Suprapubic skin (tissue), 4 donors: ENCODE measurements at places on chromosomes 3 and 15.

- DNase-seq: no peak
These were observed 7.0 kb downstream of the ZNF445 start for GRCh38 chr3:44470430-44470829.

- DNase-seq: no peak
These were observed 151.6 kb downstream of the TMCO5A start for GRCh38 chr15:38085931-38086568.

- DNase-seq: no peak
These were observed 323.8 kb downstream of the GBE1 start for GRCh38 chr3:81437683-81438082.

- DNase-seq: no peak
These were observed 67.3 kb upstream of the ST3GAL6 start for GRCh38 chr3:98695796-98696195.

DNA sequence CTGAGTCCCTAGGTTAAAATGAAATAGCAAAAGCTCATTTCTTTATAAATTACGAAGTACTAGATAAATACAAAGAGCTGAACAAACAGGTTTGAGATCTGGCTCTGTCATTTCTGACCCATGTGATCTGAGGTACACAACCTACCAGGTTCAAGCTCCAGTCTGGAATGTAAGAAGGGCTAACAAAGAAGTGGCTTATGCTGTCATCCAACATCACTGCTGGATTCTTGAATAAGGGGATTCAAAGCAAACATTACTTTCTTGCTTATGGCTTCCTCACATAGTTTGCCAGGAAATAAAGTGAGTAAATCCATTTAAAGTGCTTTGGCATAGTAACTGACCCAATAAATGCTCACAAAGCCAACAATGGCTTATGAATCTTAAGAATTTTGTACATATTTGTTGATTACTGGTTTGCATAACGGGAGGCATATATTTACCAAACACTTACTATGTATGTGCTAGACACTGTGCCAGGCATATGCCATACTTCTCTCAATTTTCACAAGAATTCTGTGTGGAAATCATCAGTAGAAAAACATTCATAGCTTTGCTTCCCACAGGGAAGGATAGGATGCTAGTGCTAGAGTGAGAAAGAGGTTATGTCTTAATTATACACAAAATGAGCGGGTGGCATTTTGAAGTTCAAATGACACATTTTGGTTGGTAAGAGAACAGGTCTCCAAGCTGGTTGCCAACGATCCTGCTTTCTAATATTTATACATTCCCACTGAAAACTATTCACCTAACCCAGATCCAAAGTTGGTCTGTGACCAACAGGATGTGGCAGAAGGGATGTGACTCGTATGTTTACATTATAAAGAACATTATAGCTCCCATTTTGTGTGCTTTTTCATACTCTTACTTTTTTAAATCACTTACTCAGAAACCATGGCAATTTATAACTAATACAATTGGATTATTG, 38.7 kb upstream of the CSPG5 start:
- no peak for DNase-seq

DNA sequence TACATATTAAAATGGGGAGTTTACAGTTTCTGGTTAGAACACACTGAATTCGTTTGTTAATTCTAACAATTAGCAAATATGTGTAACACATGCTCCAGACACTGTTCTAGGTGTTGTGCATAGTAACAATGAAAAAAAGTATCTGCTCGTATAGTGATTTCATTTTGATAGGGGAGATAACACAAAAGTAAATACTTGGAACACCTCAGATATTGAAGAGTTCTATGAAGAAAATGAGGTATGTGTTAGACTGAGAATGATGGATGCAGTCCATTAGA, 6.8 kb upstream of the TMF1 start:
- DNase-seq: no peak

DNA sequence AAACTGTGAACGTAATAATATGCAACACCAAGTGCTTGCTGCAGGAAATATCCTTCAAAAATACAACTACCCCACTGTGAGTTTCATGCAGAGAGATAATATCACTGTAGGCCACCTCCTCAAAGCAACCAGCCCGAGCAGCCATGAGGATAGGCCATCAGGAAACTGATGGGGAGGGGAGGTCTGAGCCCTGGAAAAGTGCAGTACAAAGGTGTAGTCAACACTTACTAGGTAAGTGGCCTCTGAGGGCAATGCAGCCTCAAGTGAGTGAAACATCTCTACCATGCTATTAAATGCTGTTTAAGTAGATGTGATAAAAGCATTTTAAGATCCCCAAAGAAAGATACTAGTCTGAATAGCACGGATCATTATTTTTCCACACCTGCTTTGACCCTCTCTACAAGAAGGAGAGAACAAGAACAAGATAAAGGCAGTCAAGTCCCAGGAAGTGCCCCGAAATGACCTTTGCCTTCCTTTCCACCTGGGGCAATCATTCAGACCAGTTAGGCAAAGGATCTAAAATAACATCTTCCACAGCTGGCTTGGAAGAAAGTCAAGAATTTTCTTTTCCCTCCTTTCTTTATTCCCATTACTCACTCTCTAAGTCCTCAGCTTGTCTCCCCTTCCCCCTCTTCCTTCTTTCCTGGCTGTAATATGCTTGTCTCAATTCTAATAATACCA, 62.8 kb downstream of the FMN1 start:
- no peak for DNase-seq

DNA sequence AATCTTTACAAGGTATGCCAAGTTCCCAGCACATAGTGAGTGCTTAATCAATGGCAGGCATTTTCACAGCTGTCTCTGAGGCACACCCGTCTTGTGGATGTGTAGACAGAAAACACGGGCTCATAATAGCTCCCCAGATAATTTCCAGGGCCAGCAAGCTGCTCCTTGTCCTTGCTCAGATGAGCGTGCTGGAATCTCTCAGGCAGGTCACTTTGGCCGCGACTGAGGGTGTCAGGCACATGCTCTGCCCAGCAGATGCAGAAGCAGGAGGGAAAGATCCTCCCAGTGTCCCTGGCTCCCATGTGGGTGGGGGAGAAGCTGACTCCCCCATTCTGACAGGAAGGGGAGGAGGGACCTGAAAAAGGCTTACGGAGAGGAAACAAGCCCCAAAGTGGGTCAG, 35.6 kb upstream of the SLC6A1 start:
- DNase-seq: no peak

- DNase-seq: no peak
These were observed 157.2 kb downstream of the TIGIT start for GRCh38 chr3:114451051-114451451.

DNA sequence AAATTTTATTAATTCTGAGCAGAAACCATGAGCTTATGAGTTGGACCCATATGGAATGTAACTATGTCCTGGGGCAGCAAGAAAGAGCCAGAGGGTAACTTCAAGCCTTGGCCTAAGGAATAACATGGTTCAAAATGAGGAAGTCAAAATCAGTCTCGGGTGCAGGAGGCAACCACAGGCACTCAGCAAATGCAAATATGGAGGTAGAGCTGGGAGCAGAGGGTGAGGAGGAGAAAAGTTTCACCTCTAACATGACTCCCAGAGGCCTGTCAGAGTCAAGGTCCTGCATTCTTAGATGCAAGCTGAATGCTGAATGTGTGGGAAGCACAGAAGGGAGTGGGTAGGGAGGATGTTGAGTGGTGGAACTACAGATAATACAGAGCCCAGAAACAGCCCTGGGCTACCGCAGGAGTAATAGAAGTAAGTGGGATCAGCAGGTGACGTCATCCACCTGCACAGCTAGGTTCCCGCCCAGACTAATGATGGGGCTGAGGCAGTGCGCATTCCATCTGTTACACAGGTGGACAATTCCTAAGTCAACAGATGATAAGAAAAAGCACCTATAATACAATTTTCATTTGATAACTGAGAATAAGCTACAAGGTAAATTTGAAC, 279.8 kb upstream of the ARRDC4 start:
- DNase-seq: no peak

- DNase-seq: no peak
These were observed 47.0 kb upstream of the ACKR4 start for GRCh38 chr3:132549890-132550578.

- DNase-seq: no peak
These were observed 57.9 kb downstream of the STAG1 start for GRCh38 chr3:136694321-136694720.

GRCh38 chr3:43855674-43856299, 165.0 kb downstream of the ABHD5 start:
- DNase-seq: no peak

GRCh38 chr3:74842141-74842540, 227.7 kb upstream of the CNTN3 start:
- DNase-seq: no peak

- no peak for DNase-seq
These were observed 621.8 kb downstream of the MECOM start for GRCh38 chr3:169041677-169042171.

GRCh38 chr3:46454209-46454595, 10.5 kb downstream of the LTF start:
- no peak for DNase-seq
